ENCODE measurements at places on chromosomes 11 and 22.

GRCh38 chr11:92046103-92046502, 178.5 kb upstream of the FAT3 start:
- no peak for DNase-seq

DNA sequence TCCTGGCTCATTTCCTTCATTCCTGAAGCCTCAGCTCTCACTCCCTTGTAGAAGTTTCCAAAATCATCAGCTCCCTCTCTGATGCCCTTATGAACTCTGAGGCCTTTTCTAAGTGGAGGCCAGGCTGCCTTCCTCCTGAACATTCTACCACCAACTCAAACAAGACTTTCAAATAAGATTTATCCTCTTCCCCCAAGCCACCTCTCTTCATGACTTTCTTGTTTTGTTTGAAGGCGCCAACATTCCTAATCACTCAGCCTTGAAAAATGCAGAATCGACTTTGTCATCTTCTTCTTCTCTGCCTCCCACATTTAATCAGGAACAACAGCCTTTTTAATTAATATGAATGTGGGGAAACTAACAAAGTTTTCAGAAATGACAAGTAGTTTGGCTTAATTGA, 927.9 kb downstream of the OPCML start:
- no peak for DNase-seq

DNA sequence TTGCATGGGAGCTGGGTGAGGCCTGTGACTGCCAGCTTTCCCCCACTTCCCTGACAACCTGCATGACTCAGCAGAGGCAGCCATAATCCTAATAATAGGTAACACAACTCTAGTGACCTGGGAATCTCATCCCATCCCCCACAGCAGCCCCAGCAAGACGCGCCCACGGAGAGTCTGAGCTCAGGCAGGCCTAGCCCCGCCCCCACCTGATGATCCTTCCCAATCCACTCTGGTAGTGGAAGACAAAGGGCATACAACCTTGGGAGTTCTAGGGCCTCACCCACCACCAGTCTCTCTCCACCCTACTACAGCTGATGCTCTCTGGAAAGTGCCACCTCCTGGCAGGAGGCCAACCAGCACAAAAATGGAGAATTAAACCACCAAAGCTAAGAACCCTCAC, 60.3 kb downstream of the CWF19L2 start:
- DNase-seq = no peak

GRCh38 chr11:20059587-20060021, 100.7 kb downstream of the DBX1 start:
- no peak for DNase-seq

- no peak for DNase-seq
Measured at GRCh38 chr11:82216927-82217570, 516.6 kb downstream of the FAM181B start.

- DNase-seq = no peak
Measured at GRCh38 chr11:1298695-1299492, 10.5 kb downstream of the TOLLIP start.

DNA sequence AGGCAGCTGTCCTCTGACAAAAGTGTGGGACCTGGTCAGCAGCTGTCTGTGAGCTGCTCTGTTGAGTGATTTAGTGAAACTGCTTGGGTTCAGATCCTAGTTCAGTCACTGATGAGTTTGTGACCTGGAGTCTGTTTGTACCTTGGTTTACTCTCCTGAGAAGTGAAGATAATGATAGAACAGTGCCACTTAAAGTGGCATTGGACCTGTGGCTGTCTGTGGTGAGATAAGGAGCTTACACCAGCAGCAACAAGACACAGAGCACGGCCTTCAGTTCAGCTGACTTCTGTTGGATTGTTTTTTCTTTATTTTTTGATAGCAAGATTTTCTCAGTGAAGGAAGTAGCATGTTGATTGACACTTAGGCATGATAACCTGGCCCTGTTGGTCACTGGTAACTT, 46.2 kb upstream of the CTTN start:
- no peak for DNase-seq

DNA sequence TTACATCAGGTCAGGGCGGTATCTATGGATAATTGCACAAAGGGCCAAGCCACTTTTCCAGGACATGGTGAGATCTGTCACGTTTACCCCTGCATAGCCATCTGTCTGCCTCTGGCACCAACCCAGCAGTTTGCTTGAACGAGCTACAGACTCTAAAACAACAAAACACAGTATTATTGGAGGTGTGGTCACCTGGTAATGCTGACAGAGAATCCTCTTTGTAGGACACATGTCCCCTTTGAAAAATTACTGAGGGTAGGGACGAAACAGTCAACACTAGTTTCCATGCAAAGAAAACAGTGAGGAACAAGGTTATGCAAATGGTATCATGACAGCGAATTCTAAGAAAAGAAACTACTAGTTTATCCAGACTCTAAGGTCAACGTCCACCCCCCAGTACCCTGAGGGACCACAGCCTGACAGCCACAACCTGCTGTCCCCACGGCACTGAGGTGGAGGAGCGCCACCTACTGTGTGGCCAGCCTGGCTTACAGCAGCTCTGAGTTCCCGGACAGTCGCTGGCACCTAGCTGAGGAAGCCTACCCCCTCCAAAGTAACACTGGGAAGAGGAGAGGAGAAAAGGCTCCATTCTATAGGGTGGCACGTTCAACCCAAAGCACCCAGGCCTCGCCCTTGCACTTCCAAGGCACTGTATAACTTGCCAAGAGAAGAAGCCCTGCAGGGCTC, 117.4 kb upstream of the BID start:
- DNase-seq = no peak

GRCh38 chr11:39036021-39036420, 2423.4 kb downstream of the LRRC4C start:
- no peak for DNase-seq

DNA sequence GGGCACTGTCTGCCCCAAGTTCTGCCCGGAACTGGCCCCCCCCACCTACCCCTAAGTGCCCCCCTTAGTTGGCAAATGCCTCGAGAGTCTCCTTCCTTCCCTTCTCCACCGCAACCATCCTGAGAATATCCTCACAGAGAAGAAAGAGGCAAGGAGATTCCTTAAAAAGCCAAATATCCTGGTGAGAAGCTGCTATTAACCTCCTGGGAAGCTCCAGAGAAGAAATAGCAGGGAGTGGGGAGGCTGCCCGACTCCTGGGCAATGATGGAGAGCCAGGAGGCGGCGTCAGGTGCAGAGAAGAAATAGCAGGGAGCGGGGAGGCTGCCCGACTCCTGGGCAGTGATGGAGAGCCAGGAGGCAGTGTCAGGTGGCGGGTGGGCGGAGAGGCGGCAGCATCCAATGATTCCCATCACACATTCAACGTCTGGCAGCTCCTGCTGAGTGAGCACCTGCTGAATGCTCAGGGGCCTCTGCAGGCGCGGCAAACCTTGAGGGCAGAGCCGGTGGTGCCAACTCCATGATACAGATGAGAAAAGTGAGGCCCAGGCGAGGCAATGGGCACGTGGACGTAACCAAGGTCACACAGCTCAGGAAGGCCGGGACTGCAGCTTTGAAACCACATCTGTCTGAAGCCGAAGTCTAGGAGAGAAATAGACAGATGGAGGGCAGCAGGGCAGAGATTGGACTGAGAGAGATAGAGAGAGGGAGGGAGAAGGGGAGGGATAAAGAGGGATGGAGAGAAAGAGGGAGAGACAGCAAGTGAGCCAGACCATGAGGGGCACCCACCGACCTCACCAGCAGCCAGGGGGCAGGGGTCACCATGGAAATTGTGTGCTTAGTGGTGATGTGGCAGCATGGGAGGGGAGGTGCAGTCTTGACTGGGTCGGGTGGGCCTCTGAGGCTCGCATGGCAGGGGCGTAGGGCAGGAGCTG, 58.3 kb downstream of the CYTH4 start:
- no peak for DNase-seq

- no peak for DNase-seq
Measured at GRCh38 chr11:10319702-10320558, 15.1 kb downstream of the ADM start.

DNA sequence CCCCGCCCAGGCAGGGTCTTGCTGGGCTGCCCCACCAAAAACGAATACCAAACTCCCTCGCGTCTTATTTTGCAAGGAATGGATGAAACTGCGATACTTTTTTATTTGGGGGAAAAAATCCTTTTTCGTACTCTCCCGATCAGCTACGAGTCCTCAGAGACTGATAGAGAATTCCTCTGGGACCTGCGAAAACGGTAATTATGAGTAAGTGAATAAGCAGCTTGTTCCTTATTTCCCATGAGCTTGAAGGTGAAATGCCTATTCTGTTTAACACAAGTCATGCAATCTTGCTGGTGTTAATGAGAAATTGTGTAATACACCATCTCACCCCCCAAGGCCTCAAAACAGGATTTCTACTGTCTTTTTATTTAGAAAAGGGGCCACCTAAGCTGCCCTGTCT, 5.5 kb downstream of the GRK3 start:
- DNase-seq = no peak

DNA sequence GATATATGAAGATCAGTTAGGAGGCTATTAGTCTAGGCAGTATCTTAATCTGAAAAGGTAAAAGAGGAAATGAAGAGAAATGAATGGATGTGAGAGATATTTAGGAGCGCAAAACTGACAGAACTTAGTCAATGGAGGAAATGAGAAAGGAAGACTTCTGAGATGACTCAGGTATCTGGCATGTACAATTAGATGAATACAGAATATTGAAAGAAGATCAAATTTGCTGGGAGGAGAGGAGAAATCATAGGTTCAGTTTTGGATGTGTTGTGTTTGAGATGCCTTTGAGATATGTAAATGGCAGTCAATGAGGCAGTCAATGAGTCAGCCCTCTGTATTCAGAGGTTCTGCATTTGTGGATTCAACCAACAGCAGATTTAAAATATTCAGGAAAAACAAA, 42.9 kb upstream of the GAB2 start:
- no peak for DNase-seq

GRCh38 chr11:73012121-73012863, 129.8 kb downstream of the FCHSD2 start:
- no peak for DNase-seq
